Peyer's patch (tissue), 4 donors: ENCODE measurements at places on chromosomes 4 and X. TPM values are rescaled to one million over a fixed set of nuclear protein-coding genes. Genes with fewer than 3 reads are reported as not detected.

MAGEC3 gene
- total RNA-seq, result not detected

GRCh38 chr4:94168321-94168720 is 39.3 kb upstream of the SMARCAD1 start:
- no peak overlapping the region for H3K4me3 ChIP-seq
- no peaks in the 10 kb centered on the region for H3K36me3 ChIP-seq
- no peaks in the 10 kb centered on the region for H3K27me3 ChIP-seq
- no peak for DNase-seq
- no peaks in the 10 kb centered on the region for H3K4me1 ChIP-seq

GPR143 gene
- not detected for total RNA-seq

DNA sequence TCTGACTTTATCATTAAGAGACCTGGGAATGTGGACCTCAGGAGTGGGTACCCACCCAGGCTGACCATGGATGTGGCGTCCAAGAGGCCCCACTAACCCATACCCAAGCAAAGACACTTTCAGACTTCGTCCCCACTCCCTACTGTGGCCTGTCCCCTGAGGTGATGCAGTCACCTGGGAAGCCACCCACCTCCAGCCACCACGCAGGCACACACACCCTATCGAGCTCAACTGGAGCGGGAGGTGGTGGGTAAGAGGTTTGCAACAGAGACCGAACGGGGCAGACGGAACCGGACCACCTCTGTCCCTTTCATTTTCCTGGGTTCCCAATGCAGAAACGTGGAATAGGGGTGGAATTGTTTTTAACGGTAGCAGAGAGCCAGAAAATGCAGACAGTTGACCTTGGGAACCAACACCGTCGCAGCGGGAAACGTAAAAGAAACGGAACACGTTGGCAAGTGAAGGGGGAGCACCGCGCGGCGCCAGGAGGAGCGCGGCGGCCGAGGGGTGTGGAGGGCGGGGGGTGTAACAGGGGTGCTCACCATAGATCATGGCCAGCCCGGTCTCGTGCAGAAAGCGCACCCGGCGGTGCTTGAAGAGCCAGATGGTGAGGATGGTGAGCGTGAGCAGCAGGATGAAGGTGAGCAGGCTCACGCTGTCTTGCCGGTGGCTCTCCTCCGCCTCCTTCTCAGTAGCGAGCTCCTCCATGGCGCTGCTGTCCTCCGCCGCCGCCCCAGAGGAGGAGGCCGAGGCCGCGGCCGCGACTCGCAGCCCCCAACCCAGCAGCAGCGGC is 559 bp downstream of the SLC9A7 start:
- peak overlapping the region; percentile 40 for H3K4me3 ChIP-seq
- DNase-seq, result no peak
- H3K27me3 ChIP-seq, result no peaks in the 10 kb centered on the region
- H3K36me3 ChIP-seq, result no peaks in the 10 kb centered on the region
- H3K27ac ChIP-seq, result no peak overlapping the region

GRCh38 chrX:155061760-155062159 is 9.2 kb downstream of the CMC4 start:
- H3K36me3 ChIP-seq, result no peaks in the 10 kb centered on the region
- peaks cover 2% of the 10 kb centered on the region for H3K4me1 ChIP-seq
- H3K27ac ChIP-seq, result no peak overlapping the region
- H3K4me3 ChIP-seq, result no peak overlapping the region
- H3K27me3 ChIP-seq, result no peaks in the 10 kb centered on the region

RCHY1 gene
- 24.0 TPM for total RNA-seq

AADAT gene
- 10.7 TPM for total RNA-seq

- H3K27me3 ChIP-seq, result no peaks in the 10 kb centered on the region
- no peak overlapping the region for H3K4me3 ChIP-seq
- DNase-seq, result no peak
- H3K27ac ChIP-seq, result no peak overlapping the region
These were observed 86.0 kb upstream of the TET2 start for GRCh38 chr4:105060628-105061027.

PARM1 gene
- 10.2 TPM for total RNA-seq

DNA sequence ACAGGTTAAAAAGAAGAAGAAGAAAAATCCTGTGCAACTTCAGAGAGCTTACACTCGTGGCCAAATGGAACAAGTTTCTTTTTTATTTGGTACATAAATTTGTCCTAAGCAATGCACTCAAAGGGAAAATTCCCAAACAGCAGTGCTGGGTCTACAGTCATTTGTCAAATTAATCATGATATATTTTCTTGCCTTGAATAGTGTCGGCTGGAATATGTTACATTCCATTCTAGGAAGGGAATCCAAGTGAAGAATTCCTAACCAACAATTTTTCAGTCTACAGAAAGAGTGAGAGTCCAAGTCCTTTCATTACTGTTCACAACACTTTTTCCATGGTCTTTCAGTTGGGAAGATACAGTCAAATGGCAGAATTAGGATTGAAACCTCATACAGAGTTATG is 63.9 kb downstream of the HAND2 start:
- H3K36me3 ChIP-seq, result no peaks in the 10 kb centered on the region
- no peak overlapping the region for H3K4me3 ChIP-seq
- H3K27ac ChIP-seq, result no peak overlapping the region
- no peaks in the 10 kb centered on the region for H3K27me3 ChIP-seq
- H3K4me1 ChIP-seq, result no peaks in the 10 kb centered on the region
